ENCODE measurements at places on chromosomes 2 and 18.

GRCh38 chr18:55893948-55894347, 306.0 kb upstream of the TCF4 start:
- no peak for DNase-seq

GRCh38 chr2:185978634-185979407, 240.2 kb downstream of the FSIP2 start:
- no peak for DNase-seq

- DNase-seq, result no peak
Measured at GRCh38 chr2:121826036-121826435, 70.6 kb downstream of the TSN start.

DNA sequence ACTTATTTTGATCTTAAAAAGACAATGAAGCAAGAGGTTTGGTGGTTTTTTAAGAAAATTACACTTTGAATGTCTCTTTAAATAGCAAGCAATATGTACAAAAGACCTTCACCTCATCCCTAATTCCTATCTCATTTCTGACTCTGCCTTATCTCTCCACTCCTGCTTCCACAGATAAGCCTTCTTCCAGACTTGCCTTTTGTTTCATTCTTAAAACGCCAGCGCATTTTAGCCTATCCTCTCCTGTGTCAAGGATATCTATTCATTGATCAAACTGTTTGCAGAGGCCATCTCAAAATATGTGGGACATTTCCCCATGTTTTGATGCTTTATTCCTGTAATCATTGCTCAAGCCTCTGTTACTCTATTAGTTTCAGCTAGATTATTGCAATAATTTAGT, 562.5 kb downstream of the PARD3B start:
- no peak for DNase-seq

DNA sequence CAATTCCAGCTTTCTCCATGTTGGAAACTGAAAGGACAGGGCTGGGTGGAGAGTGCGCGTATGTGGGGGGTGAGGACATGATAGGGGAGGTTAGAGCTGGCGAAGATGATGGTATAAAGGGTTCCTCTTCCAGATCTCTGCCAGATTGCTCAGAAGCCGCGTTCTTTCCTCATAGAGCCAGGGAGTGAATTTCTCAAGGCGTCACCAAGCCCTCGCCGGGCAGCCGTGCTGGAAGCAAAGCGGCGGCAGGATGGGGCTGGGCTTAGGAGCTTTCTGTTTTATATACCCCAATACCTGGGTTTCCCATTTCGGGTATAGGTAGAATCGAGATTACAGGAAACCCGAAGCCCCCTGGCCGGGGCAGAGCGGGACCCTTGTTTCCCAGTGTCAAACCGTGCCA, 43.8 kb downstream of the DDX18 start:
- DNase-seq, result no peak

DNA sequence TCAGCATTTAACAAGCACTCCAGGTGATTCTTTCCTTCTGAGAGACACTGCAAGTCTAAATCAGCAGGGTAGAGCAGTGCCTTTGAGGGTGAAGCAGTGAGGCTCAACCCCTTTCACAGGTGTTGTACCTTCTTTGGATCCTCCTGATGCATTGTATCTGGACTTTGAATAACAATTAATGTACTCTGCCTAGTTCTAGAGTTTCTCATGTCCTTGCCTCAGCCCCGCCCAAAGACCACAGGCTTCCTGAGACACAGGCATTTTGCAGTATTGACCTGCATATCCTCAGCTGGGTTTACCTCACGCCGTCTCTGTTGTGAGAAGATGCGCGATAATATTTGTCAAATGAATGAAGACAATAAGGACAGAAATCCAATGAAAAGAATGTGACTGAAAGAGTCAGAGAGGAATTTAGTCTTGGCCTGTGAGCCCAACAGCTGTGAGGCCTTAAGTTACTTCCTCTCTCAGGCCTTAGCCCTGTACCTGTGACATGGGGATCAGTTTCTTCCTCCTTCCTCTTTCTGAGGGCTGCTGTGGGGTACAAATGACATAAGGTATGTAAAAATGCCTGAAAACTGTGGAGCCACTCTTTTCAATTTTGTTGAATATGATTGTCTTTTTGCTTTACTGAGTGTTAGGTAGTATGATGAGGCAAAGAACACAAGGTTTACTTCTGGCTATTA, 43.7 kb downstream of the WIPF1 start:
- peak; percentile 50 for DNase-seq

GRCh38 chr2:227592694-227593387, 5.9 kb upstream of the SCYGR2 start:
- no peak for DNase-seq
